ENCODE measurements at places on chromosomes 12 and 14.

GRCh38 chr12:80593766-80594165, 113.7 kb upstream of the MYF6 start:
- no peak for DNase-seq

GRCh38 chr12:47730341-47730744, 5.1 kb upstream of the ENDOU start:
- no peak for DNase-seq

- DNase-seq: no peak
Observed at GRCh38 chr12:47570151-47570550, 135.7 kb downstream of the RPAP3 start.

DNA sequence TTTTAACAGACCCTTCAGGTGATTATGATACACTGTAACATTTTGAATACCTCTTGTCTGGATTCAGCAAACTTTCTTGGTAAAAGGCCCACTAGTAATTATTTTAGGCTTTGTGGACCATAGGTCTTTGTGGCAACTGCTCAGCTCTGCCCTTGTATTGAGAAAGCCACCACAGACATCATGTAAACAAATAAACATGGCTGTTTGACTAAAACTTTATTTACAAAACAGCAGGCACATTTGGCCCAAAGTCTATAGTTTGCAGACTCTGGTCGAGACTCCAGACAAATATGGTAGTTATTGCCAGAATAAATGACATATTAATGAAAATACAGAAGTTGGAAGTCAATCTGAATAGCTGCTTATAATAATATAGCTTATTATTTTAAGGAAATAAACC, 18.2 kb downstream of the NAA30 start:
- DNase-seq: no peak

Measured in CD4-positive, alpha-beta T cell treated with Interferon alpha-2 for 1 hour (primary cell).